ENCODE measurements at places on chromosomes 7 and 10.
A peak's percentile ranks its signal among the peaks of the same experiment; 100 is the strongest.

DNA sequence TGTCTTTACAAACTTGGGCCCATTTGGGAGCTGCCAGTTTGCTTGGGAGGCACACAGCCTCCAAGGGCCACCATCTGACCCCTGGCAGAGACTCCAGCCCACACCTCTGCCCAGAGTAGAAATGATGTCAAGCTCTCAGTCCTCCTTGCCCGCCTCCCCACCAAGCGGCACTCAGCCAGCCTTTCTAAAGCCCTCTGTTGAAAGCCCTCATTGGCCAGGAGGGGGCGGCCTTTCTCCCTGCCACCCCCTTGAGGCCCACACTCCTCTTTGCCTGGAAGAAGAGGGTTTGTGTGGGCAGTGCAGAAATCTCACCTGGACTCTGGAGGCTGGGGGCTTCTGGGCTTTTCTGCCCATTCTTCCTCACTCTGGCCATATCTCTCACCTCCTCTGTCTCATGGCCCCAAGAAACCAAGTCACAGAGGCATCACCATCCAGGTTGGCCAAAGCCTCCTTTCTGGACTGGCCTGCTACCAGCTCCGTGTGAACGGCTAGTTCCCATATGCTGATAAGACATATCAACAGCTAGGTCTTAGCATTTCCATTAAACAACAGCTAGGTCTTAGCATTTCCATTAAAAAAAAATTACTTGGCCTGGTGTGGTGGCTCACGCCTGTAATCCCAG lies 36.1 kb downstream of the UBTD1 start:
- no peak for DNase-seq

DNA sequence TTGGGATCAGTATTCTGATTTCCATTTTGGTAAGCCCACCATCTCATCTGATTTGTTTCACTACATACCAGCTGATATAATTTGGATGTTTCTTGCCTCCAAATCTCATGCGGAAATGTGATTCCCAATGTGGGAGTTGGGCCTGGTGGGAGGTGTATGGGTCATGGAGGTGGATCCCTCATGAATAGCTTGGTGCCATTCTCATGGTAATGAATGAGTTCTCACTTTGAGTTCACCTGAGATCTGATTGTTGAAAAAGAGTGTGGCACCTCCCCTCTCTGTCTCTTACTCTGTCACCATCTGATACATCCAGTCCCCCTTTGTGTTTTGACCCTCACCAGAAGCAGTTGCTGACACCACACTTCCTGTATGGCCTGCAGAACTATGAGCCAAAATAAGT lies 347.3 kb downstream of the ARL4A start:
- no peak for DNase-seq

GRCh38 chr7:18019555-18019954 lies 8.1 kb downstream of the PRPS1L1 start:
- DNase-seq = no peak

- no peak for DNase-seq
Measured at GRCh38 chr10:90787393-90788198, 70.2 kb downstream of the HTR7 start.

GRCh38 chr10:96840841-96841518 lies 8.9 kb downstream of the LCOR start:
- no peak for DNase-seq

DNA sequence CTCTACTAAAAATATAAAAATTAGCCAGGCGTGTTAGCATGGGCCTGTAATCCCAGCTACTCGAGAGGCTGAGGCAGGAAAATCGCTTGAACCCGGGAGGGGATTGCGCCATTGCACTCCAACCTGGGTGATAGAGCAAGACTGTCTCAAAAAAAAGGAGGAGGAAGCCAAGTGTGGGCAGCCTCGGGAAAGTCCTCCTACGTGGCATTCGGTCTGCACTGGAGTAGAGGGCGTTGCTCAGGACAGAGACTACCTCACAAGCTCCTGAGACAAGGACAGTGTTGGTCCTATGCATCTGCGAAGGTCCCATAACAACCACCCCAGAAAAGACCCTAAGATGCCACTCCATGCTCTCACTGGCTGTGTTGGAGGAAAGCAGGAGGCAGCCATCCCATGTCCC lies 10.0 kb upstream of the SERPINE1 start:
- DNase-seq = no peak

- DNase-seq = no peak
Measured at GRCh38 chr10:118330295-118331076, 11.6 kb downstream of the FAM204A start.

DNA sequence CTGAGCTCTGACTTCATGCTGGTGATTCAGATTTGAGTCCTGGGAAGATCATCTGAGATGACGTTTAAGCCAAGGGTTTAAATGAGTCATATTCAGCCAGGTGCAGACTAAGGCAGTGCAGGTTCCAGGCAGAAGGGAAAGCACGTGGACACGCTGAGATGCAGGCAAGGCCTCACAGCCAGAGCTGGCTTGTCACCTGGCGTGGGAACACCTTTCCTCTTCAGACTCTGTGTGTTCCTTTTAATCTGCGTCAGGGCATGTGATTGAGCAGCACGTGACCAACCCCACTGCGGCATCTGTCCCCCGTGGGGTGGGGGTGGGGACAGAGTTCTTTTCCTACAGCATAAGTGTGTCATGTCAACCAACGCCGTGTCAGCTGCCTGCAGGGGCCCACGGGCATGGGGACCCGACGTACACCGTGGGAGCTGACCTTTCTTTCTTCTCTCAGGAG lies 10.7 kb upstream of the IDI2 start:
- DNase-seq = no peak

- DNase-seq = no peak
Measured at GRCh38 chr7:144531181-144531580, 127.7 kb upstream of the NOBOX start.

DNA sequence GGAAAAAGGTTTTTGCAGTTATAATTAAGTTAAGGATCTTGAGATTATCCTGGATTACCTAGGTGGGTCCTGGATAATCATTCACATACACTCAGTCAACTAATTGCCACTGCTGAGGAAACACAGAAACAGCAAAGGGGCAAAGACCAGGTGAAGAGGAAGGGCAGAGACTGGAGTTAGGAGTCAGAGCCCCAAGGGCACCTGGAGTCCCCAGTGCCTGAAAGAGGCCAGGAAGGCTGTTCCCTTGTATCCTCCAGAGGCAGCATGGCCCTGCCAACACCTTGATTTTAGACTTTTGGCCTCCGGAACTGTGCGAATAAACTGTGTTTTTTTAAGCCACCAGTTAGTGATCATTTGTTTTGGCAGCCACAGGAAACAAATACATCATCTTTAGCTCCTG lies 24.6 kb downstream of the PRR15 start:
- no peak for DNase-seq

DNA sequence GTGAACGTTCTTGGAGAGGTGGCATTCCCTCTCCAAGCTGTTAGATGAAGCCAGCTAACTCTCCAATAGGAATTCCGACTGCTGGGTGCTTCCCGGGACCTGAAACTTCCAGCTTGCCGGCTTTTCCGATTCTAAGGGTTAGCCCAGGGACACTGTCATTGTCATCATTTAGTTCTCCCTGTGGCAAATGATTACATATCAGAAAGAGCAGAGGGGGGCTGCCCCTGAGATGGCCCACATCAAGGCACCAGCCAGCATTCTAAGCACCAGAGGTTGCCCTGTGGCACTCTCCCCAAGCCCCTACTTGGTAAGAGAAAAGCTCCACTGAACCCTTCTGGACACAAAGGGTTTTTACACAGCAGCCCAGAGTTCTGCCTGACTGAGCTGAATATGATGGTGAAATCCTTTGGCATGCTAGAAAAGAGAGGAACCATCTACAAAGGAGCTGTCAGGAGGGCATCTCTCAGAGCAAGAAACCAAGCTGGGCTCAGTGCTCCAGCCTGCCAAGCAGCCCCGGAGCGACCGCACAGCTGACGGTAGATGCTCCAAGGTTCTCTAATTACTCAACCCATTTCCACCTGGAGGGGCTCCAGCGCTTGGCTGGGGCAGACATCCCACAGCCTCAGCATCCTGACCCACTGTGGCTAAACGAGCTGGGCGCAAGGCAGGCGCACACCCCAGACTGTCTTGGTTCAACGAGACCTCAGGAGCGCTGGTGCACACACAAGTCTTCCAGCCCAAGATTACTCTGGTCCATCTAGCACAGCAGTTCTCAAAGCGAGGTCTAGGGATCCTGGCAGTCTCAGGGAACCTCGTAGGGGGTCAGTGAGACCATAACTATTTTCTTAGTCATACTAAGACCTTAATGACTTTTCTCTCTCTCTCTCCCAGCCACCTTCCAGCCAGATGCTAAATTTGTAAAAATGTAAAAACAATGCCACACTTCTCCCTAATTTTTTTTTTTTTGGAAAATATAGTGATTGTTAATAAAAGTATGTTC lies 160.5 kb downstream of the GFRA1 start:
- DNase-seq = peak; percentile 79

- no peak for DNase-seq
Measured at GRCh38 chr10:84665883-84666463, 337.6 kb downstream of the CCSER2 start.

Data from vagina (tissue), 2 donors.